ENCODE measurements at places on chromosomes 3 and 15.

DNA sequence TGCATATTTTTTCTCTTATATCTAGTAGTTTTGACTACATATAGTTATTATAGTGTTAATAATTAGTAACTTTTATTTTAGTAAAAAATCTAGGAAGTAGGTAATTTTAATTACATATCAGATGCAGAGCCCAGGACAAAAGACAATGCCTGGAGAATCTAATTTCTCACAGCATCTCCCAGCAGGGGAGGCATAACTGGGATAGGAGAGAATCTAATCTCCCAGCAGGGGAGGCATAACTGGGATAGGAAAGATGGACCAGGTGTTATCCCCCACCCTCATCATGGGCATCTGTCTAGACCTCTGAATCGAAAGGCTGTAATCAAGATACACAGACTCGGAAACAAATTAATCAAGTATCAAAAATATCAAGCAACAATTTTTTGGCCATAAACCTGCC lies 58.2 kb downstream of the OSTN start:
- no peak for DNase-seq

- DNase-seq: no peak
Measured at GRCh38 chr15:28006116-28006905, 92.8 kb downstream of the OCA2 start.

DNA sequence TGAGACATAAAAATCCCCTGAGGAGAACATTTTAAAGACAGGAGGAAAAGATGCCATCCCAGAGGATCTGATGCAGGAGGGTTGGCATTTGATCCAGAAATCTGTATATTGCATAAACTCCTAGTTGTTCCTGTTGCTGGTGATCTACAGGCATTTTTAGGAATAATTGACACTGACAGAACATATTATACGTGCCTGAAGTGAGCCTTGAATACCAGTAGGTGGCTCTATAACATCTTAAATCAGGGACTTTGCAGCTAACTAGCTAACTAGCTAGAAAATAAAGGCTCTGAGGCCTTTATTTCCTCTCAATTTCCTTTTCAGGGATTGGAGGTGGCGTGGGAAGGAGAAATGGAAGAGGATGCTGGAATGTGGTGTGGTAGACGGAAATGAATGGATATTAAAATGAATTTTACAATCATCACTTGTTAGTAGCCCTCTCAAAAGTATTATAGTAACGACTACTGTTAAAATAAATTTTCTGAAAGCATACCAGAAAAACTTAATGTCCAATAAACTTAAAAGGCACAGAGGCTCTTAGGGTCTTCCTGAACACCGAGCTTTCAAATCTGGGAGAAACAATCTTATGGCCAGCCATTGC lies 73.8 kb upstream of the ZBED2 start:
- DNase-seq: peak; percentile 60

DNA sequence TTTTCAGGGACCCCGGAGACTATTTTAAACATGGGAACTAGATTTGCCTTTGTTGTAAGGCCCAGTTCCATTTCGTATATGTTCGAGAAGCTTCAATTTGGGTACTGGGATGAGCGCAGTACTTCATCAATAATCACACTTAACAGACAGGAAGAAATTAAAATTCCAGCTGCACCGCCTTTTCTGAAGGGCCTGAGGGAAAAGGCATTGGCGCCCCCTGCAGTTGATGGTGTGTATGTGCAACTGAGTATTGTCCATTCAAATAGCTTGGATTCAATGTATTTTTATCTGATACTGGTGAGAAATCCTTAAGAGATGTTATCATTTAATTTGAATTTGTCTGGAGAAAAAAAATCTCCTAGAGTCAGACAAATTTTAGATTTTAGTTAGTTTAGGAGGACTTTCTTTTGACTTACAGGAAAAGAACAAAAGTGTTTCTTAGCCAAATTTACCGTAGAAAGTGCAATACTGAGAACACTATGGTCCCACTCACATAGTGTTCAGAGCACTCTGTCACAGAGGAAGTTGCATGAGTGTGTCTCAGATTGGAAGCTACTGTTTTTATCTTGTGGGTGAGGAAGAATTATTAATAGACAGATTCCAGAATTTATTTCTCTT lies 5.4 kb upstream of the ALDH1A2 start:
- peak; percentile 24 for DNase-seq

DNA sequence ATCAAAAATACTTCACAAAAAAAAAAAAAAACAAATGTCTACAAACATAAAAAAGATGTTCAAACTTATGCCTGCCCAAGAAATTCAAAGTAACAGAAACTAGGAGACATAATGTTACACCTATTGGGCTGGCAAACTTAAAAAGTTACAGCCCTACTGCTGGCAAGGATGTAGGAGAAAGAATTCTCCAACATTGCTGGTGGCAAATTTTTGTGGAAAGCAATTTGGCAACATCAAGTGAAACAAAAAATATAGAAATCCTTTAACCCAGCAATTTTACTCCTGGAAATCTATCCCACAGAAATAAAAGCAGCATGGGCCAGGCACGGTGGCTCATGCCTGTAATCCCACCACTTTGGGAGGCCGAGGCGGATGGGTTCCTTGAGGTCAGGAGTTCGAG lies 73.2 kb downstream of the STAG1 start:
- no peak for DNase-seq

DNA sequence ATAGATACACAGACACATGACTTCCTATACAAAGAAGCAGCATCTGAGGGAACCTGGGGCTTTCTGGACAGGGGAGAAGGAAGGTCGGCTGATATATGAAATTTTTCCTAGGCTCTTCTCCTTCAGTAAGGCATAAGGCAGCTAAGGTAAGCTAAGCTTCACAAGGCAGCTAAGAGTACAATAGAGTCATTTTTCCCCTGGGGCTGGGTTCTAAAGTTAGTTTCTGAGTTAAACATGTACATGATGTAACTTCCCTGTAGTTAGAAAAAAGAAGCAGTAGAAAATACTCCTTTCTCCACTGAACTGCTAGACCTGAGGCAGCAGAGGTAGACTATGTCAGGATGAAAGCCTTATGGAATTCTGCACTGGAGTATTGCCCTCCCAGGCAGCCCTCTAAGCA lies 109.6 kb downstream of the PLD1 start:
- DNase-seq: no peak

DNA sequence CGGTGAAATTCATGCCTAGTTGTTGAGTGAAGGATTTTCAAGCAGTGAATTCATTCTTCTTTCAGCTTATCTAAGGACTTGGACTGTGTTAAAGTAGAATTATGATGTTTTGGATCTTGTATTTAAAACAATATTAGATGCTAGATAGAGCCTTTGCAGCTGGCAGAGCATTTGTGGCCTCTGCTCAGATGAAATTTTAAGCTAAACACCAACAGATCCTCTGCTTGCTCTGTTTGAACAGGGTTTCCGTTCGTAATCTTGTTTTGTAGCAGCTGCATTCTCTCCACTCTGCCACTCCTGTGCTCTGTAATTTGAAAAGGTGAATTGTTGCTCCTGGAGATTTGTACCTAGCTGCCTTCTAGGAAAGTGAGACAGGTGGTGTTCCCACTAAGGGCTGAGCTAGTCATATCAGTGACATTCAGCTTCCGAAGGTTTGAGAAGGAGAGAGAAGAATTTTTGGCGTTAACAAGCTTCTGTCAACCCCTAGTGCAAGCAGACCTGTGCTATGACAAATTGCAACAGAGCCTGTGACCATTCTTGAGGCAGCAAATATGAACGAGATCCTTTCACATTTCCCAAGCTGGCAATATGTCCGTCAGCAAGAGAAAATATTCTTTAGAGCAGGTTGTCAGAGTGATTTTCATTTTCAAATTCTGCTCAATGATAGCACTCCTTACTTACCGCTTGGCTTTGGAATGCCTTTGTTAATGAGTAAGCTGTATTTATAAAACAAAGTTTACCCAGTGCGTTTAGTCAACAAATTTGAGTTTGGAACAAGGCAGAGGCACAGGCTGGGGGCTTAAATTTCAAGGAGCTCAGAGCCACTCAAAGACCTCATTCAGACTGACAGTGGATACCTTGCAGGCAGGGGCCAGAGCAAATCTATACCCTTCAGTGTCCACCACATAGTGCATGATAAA lies 5.3 kb downstream of the CHST2 start:
- no peak for DNase-seq

DNA sequence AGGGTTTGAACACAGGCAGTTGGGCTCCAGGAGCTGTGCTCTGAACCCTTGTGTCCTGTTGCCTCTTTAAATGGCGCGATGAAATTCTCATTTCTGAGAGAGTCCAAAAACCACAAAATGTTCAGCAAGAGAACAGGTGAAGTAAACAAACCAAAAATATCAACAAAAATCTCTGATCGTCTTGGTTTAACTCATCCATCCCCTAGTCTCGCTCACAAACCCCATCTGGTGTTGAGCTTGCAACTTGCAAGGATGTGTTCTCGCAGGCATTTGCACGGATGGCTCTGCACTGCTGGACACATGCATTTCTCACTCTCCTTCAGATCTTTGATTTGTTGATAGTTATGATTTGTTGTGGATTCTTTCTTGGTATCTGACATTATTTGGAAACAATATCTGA lies 31.1 kb downstream of the FAH start:
- DNase-seq: no peak

GRCh38 chr3:153103406-153103945 lies 58.5 kb upstream of the RAP2B start:
- no peak for DNase-seq

DNA sequence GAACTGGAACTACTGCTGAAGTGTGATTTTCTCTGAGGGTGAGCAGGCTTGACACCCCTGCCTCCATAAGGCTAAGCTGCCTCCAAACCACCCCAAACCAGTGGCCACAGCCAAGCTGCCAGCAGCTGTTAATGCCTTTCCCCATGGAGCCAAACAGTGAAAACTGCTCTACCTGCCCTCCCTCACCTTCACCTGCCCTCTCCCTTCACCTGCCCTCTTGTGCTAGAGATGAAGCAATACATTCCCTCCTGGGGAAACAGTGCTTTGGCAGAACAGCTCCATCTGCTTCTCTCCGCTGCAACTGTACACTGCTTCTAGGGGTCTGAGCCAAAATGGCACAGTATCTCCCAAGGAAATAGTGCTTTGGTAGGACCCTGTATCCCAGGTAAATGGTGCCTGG lies 374.1 kb downstream of the FHIT start:
- no peak for DNase-seq

GRCh38 chr3:45538641-45538986 lies 55.9 kb upstream of the LIMD1 start:
- DNase-seq: no peak

DNA sequence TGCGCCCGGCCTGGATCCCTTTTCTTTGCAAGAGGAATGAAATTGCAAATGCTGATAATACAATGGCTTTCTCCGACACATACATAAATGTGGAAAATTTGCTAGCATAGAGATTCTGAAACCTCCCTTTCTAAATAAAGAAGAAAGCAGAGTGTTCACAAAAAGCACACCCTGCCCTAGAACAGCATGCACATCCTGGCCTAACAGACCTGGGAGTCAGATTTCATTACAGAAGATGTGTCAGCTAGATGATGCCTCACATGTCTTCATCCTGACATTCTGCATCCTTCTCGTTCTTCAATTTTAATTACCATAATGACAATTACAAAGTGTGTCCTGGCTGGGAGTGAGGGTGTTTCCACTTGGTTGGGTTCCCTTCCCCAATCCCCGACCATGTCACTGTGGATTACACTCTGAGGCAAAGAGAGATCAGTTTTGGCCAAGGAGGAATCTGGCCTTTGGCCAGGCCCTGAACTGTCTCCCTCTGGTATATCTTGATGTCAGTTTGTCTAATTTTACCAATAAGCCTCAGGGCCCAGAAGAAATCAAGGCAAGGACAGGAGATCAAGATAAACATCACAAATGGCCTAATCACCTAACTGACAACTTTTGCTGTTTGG lies 104.9 kb upstream of the SPATA12 start:
- DNase-seq: no peak

DNA sequence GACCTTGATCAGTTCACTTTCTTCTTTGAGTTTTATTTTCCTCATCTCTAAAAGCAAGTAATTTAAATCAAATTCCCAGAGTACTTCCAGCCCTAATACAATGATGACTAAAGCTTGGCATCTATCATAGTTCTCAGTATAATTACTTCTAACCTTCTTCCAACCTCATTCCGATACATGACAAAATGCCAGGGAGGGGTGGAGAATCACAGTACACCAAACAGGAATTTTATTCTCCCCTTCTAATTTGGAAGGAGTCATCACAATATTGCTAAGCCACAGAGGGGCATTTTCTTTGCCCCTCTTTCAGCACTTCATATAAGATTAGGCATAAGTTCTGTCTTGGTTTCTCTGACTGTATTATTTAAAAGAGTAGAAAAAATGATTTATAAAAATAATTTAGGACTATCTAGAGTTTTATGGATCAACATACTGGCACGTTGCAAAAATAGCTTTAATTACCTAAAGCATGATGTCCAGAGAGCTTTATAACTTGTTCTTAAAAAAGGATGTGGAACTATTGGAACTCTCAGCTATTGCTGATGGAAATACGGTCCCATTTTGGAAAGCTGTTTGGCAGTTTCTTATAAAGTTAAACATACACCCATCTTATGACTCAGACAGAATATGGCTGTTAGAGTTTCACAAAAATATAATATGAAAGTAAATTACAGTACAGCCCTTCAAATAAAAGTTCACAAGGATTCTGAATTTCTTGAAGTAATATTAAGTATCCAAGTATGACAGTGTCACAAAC lies 86.9 kb upstream of the UBE2E2 start:
- DNase-seq: no peak

GRCh38 chr3:29324180-29324651 lies 43.3 kb downstream of the RBMS3 start:
- no peak for DNase-seq

DNA sequence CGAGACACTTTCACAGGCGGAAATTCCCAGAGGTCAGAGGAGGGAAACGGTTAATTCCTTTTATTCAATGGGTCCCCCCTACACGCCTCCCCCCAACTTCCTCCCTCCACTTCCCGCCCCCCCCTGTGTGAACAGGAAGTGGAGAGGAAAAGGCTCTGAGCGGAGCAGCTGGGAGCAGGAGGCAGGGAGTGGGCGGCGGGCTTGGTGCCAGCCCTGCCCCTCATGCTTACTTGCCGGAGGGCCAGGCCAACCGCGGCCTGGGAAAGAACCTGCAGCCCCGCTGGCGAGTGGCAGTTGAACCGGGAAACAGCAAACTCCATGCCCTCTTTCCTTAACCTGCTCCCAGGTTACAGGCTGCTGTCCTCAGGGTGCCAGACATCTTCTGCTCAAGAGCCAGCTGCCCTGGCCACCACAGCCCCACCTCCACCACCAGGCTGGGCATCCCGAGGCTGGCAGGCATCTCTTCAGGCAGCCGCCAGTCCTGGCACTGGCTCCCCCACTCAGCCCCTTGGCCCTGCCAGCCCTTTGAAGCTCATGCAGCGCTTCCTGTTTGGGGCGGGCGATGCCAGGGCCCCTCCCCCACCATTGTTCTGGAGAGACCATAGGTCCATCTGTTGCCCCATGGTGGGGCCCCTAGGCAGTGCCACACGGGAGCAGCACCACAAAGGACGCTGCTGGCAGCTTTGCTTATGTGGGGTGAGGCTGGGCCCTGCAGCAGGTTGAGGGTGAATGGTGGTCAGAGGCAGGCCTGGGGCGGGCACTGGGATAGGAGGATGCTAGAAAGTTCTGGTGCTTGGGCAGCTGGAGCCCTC lies 12.9 kb downstream of the VPS18 start:
- DNase-seq: peak; percentile 53

- no peak for DNase-seq
Measured at GRCh38 chr3:43707266-43707665, 16.5 kb downstream of the ABHD5 start.

- no peak for DNase-seq
Measured at GRCh38 chr3:195873281-195873887, 35.0 kb downstream of the TNK2 start.

- DNase-seq: no peak
Measured at GRCh38 chr3:29242296-29242695, 38.6 kb upstream of the RBMS3 start.

All from CD4-positive, alpha-beta T cell treated with Interleukin-2 at 100 ng/mL for 4 hours (primary cell).